ENCODE measurements at places on chromosomes 12 and 14.

DNA sequence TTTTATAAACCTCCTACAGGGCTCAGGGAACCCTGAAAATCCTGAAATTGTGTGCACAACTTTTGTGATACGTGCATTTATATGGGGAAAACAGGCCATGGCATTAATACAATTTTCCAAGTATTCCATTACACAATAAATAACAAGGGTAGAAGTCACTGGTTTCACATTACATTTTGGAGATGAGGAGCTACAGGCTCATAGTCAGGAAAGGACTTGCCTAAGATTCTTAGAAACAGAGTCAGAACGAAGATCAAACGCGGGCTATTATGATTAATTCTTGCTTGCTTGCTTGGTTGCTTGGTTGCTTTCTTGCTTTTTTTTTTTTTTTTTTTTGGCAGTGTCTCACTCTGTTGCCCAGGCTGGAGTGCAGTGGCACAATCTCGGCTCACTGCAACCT lies 16.7 kb downstream of the NOS1 start:
- no peak for DNase-seq

- no peak for DNase-seq
Observed at GRCh38 chr12:120324841-120325417, 2.6 kb downstream of the PLA2G1B start.

GRCh38 chr14:31196839-31197492 lies 10.6 kb downstream of the HECTD1 start:
- DNase-seq = no peak

DNA sequence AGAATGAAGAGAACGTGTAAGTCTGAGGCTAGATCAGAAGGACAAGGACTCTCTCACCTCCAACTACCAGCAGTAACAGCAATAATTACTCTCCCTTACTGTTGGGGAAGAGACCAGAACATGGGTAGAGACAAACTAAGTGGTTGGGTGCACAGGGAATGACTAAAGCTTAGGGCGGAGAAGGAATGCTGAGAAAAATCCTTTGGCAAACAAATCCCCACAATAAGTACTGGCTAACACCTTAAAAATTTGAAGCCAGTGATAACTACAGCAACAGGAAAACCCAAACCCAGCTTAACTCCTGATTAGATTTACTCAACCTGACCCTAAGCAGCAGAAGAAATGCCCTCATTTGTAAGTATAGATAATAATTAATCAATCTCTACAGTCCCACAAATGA lies 759.0 kb downstream of the AACS start:
- DNase-seq = no peak

DNA sequence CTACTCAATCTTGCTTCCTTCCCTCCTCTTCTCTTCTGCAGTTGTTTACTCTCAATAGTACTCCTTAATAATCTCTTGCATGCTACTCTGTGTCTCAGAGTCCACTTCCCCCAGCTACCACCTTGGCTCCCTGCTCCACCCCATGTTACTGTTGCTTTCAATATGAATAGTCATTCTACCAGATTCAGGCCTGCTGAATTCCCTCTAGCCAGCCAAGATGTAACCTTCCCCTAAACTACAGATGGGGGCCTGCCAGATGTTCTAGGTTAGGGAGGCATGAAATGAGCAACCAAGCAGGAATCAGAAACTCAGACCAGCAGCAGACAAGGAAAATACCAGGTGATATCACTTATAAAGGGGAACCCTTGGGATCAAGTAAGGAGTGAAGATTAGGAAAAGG lies 392.1 kb upstream of the DDHD1 start:
- DNase-seq = no peak

DNA sequence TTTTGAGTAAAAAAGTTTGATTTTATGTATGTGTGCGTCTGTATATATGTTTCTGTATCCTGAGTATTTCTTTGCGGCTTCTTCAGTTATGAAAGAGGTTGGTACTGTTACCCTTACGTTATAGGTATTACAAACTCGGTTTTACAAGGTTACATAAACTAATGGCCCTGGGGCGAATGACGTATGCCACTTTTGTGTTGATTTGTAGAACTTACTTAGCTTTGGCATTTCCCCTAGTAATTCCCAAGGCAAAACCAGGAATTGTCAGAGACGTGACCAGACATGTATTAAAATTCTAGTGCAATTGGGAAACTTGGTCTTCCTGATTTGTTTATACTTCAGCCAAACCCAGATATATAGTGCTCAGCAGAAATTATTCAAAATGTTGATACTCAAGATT lies 93.3 kb downstream of the DUSP16 start:
- DNase-seq = no peak

GRCh38 chr14:68726093-68726695 lies 66.7 kb downstream of the ZFP36L1 start:
- no peak for DNase-seq

- DNase-seq = no peak
Observed at GRCh38 chr12:25377469-25378177, 126.9 kb upstream of the KRAS start.

- no peak for DNase-seq
Observed at GRCh38 chr14:104030958-104031357, 54.5 kb upstream of the ASPG start.

GRCh38 chr12:2940564-2940963 lies 18.6 kb upstream of the TEAD4 start:
- no peak for DNase-seq

GRCh38 chr12:19382111-19382526 lies 57.2 kb upstream of the AEBP2 start:
- peak; percentile 75 for DNase-seq

GRCh38 chr14:99064262-99064954 lies 207.6 kb downstream of the BCL11B start:
- DNase-seq = no peak

DNA sequence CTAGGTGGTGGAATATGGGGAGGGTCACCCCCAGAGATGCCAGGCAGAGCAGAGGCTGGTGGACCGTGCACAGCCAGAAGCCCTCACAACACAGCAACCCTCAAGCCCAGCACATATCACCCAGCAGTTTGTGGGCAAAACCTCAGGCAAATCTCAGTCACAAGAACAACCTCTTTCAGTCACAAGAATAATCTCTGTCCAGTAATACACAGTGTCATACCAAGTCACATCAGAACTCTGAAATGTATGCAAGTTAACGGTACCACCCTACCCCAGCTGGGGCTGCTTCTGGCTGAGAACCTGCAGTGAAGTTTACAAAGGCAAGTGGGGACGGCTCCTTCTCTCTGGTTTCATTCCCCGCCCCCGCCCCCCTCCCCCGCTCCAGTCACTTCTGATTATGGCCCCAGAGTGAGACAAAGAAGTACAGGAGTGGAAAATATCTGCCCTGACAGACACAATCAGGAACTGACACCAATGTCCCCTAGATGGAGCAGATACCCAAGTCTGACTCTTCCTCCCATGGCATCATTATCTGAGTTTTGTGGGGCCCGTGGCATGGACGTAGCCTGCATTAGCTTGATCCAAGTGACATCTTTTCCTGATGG lies 480.9 kb upstream of the TMEM132C start:
- no peak for DNase-seq

DNA sequence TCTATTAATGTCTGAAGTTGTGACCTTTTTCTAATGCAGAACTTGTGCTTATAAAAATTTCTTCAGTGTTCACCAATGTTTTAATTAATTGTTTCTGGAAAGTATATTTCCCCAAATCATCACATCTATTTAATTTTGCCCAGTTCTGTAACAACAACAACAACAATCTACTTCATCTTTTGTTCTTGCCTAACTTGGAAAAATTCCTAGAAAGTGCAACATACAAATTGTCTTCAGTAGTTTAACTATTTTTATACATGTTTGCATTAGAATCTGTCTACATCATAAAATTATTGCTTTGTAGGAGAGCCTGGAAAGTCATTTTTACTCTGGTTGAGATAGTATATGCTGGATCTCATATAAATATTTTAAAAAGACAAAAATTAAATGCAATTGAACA lies 38.5 kb downstream of the CCER1 start:
- no peak for DNase-seq

DNA sequence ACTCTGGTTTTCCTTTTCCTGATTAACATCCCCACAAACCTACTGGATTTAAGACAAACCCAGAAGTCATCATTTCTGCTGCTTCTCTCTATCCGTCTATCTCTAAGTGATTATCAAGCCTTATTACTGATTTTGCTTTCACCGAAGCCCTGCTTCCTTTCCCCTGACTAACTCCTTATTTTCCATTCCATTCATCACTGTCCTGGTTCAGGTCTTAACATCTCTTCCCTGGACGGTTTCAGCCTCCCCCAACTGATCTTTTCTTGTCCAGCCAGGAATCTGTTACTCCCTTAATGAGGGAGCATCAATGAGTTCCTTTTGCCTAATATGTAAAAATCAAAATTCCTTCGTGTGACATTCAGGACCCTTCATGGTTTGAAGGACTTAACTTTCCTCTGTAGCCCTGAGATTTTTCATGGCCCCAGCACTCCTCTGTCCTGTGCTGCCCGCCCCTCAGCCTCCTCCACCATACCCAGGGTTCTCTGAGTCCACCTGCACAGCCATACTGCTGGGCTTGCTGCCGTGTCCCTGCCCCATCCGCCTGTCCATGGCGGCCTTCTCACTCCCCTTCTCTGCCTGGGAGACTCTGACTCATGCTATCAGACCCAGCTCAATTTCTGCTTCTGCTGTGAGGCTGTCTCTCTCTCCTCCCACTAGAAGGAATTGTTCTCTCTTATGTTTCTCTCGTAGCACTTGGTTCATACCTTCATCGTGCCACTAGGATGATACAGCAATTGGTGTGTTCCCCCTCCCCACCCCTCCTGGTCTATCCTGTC lies 167.8 kb upstream of the HIF1A start:
- no peak for DNase-seq

- no peak for DNase-seq
Observed at GRCh38 chr14:52485350-52485960, 66.8 kb downstream of the TXNDC16 start.

DNA sequence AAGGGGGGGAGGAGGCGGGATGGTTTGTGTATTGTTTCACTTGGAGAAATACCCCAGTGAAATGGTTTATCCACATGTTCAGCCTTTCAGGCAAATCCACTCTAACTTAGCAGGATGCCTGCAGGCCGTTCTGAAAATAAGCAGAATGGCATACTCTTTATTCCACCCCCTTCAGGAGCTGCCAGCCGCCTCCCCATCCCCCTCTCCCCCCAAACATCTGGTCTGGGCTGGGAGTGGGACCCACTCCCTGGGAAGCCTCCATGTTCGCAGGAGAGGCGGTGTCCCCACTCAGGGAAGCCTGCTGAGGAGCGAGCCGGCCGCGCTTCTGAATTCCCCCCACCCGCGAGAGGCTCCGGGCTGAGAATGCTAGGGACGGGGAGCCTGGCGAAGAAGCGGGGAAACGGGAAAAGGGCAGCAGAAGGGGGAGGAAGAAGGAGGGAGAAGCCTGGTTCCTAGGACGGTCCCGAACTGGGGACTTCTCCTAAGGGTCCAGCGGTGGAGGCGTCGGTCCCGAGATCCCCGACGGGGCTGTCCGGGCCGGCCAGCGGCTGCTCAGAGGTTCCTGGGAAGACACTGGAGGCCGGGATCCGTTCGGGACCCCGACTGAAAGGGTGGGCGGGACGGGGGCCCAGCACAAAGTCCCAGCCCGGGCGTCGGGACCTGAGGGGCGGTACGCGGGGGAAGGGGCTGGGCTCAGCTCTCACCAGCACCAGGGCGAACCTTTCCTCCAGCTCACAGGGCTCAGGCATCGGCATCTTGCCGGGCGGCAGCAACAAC lies 666 bp downstream of the FMNL3 start:
- DNase-seq = no peak

GRCh38 chr12:29226616-29227015 lies 77.5 kb downstream of the FAR2 start:
- no peak for DNase-seq

- no peak for DNase-seq
Observed at GRCh38 chr12:10025236-10025635, 5.2 kb upstream of the CLEC9A start.
